ENCODE measurements at places on chromosomes 13 and 19. TPM values are rescaled to one million over a fixed set of nuclear protein-coding genes. Genes with fewer than 3 reads are reported as not detected.

GRCh38 chr19:566403-566802 lies 6.0 kb upstream of the BSG start:
- DNase-seq = peak; percentile 73

The KLK12 gene
- not detected for total RNA-seq

The SHISA7 gene
- not detected for total RNA-seq

- no peak for DNase-seq
Measured at GRCh38 chr19:32519023-32519422, 62.0 kb upstream of the PDCD5 start.

The RAP2A gene
- 20.1 TPM for total RNA-seq

The CGB5 gene
- not detected for total RNA-seq

The FPR3 gene
- total RNA-seq = 7.2 TPM

The USHBP1 gene
- 7.6 TPM for total RNA-seq

GRCh38 chr13:48485432-48485831 lies 47.4 kb downstream of the RCBTB2 start:
- no peak for DNase-seq

DNA sequence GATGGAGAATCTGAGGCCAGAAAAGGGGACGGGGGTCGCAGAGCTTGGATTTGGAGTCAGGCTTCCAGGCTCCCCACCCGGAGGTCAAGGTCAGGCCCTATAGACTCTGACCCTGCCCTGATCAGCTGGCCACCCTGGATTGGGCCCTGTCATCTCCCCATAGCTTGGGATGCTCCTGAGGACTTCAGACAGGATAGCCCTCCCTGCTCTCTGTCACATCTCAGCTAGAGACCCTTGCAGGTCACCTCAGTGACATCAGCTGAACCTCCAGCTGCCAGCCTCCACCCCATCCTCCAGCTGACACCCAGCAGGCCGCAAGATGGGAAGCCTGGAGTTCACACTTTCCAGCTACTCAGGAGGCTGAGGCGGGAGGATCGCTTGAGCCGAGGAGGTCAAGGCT lies 2.8 kb upstream of the TPM4 start:
- DNase-seq = no peak

GRCh38 chr19:31863122-31863521 lies 482.3 kb upstream of the ZNF507 start:
- DNase-seq = no peak

The SIGLEC12 gene
- total RNA-seq = 0.19 TPM

The NCCRP1 gene
- not detected for total RNA-seq

DNA sequence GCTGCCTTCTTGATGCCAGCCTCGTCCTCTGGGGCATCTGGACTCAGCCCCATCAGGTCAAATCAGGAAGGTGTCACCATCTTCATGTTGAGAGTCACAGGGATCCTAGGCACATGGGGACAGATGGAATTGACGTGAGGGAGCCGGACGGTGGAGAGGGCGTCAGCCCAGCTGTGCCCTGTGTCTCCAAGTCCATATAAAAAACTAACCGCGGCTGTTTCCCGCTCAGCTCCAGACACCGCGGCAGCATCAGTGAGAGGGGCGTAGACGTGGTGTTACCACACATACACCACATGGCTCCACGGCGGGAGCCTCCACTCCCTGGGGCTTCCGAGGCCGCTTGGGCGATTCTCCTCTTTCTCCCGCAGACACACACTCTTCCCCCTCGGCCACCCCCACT lies 5.6 kb upstream of the PRR36 start:
- DNase-seq = peak; percentile 64

DNA sequence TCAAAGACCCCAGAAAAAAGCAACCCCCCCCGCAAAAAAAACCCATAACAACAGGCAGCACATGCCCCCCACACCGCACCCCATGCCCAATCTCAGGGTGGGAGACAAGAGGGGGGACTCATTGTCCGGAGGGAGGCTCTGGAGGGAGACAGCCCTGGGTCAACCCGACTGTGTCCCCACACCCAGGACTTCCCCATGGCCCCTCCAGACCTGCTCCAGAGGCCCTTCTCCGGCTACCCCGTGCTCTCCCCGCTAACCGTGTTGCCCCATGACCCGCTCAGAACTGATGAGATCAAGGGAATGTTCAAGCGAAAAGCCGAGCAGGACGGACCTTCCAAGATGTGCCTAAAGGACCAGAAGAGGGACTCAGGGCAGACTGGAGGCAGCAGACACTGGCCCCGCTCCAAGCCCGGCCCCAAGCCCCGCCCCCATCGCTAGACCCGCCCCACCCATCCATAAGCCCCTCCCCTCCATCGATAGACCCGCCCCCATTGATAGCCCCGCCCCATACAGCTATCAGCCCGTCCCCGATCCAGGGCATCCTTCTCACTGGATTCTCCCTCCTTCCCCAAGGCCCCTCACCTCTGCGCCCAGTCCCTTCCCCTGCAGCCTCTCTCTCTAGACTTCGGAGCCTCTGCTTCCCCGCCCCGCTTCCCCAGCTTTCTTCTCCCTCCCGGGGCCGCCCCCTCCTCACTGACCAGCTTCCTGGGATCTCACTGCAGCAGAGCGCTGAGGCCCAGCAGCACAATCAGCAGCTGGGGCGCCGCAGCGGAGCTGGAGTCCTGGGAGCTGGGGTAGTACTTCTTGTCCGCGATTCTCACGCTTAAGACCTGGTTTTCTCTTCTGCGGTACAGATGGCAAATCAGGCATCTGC lies 2.2 kb downstream of the BST2 start:
- no peak for DNase-seq

DNA sequence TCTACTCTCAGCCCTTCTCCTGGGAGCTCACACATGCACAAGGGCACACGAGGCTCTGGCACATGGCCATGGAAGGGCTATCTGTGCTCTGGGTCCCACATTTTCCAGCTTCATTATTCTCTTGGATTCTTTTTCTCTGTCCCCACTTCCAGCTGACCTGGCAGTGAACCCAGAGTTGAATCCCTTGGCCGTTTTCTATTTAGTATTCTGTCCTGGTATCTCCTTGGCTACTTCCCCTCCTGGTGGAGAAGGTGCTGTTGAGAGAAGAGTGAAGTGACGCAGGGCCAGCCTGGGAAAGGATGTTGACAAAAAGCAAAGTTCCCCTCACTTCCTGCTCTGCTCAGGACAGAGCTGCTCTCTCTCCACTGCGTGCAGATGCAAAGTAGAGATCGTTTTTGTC lies 303.1 kb downstream of the IRS2 start:
- no peak for DNase-seq

DNA sequence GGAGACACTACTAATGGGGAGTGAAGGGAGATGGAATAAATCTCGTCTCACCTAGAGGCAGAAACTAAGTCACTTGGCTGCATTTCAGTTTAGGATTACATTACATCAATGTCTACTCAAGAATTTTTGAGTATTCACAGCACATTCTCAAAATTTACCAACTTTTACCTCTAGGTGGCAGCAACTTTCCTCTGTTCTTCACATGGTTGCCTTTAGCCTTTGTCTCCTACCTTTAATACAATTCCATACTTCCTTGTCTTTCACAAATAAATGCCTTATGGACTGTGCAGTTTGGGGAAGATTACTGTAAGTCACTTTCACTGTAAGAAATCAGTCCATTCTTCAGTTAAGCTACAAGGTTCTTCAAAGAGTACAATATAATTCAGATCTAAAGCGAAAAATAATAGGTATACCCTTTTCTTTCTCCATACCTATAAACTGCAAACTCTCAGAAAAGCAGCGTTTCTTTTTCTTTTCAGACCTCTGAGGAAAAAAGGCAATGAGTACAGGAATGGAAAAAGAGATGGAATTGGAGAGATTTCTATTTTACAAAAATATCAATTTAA lies 379.4 kb downstream of the KLF12 start:
- DNase-seq = no peak

GRCh38 chr13:106145997-106146864 lies 389.2 kb downstream of the EFNB2 start:
- no peak for DNase-seq

DNA sequence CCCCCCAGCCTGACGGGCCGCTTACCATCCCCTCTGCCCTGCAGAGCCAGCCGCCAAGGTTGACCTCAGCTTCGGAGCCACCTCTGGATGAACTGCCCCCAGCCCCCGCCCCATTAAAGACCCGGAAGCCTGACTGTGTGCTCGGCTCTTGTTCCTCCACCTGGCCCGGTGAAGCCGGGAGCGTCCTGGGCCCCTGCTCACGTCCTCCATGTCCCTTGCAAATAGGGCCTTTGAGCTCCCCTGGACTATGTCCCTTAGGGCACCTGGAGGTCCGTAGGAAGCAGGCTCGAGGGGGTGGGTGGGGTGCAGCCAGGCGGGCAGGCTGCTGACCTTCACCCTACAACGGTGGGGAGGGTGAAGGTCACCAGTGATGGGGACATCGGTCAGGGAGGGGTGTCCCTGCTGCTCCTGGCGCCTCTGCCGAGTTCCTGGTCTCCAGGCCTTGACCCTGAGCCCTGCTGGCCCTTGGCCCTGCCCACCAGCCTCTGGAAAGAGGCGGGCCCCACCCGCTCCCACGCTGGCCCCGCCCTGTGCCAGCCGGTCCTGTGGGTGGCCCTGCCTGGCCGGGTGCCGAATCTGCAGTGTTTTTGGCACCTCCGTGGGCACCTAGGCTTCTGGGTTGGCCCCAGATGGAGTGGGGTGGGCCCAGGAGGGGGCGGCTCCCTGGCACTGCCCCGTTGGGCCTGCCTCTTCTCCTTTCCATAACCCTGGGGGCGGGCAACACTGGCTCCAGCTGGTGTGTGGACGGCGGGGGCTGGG lies 3.3 kb downstream of the ATP5F1D start:
- DNase-seq = peak; percentile 89

DNA sequence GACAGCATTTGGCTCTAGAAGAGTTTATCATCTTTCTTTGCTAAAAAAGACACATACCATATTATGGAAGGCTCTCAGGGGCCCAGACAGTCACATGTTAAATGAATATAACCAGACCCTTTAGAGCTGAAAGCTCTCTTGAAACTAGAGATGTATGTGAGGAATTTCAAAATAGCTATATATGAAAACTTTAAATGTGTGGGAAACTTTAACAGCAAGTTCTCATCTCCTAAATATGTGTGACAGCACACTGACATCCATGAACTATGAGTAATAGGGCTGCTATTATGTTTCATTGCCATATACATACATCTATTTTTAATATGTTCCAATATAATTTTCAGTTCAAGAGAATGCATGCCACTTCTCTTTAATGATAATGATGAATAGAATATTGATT lies 509.5 kb downstream of the GPC6 start:
- DNase-seq = no peak

The MEF2B gene
- total RNA-seq = 1.4 TPM

The FAM216B gene
- total RNA-seq = 3.1 TPM

The SULT2B1 gene
- total RNA-seq = 0.43 TPM

The MUC16 gene
- 0.05 TPM for total RNA-seq

GRCh38 chr19:18802354-18802753 lies 11.2 kb upstream of the COMP start:
- no peak for DNase-seq

The GADD45B gene
- 39.8 TPM for total RNA-seq

The PCP2 gene
- 6.6 TPM for total RNA-seq

- DNase-seq = no peak
Measured at GRCh38 chr13:49814551-49815270, 22.2 kb upstream of the KPNA3 start.

DNA sequence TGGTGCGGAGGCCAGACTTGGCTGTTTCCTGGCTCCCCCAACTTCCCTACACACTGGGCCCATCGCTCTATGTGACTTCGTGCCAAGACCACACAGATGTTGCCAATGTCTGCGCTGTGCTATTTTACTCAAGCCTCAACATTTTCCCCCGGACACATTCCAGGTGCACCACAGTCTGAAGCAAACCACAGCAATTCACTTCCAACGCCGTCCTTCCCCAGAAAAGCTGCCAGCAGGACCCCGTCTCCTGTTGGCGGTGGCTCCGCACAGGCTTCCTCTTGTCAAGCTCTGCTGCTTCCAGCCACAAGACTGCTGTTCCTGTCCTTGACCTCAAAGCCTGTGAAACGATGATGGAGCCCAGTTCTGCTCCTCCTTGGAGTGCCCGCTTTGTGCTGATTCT lies 100.7 kb downstream of the CRYL1 start:
- DNase-seq = no peak
